Activated CD4-positive, alpha-beta T cell treated with anti-CD3 and anti-CD28 coated beads for 24 hours (primary cell): ENCODE measurements at places on chromosomes 2 and 18.

DNA sequence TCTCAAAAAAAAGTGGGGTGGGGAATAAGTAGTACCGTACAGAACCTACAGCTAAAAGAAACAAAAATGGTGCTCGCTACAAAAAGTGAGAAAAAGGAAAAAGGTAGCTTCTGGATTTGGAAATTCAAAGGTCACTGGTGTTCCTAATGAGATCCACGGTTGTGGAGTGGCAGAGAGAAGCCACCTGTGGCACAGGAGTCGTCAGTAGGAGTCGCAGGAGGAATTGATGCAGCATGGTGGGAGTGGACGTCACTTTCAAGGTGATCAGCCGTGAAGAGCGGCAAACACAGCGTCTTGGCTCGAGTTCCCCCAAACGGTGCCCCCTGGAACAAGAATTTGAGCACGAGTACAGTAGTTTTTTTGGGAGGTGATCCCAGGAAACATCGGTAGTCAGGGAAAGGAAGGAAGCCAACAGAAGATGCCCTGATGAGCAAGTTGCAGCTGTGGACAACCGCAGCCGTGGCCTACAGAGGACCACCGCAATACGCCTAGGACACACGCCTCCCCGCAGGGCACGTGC is 1.4 kb upstream of the TTL start:
- DNase-seq = no peak

GRCh38 chr2:219628235-219628985 is 980 bp downstream of the SLC4A3 start:
- DNase-seq = no peak

GRCh38 chr2:130985831-130986649 is 107.2 kb downstream of the FAM168B start:
- DNase-seq = no peak

GRCh38 chr2:30636311-30636710 is 170.9 kb downstream of the CAPN13 start:
- DNase-seq = no peak
